ENCODE measurements at places on chromosomes 3 and 15.

DNA sequence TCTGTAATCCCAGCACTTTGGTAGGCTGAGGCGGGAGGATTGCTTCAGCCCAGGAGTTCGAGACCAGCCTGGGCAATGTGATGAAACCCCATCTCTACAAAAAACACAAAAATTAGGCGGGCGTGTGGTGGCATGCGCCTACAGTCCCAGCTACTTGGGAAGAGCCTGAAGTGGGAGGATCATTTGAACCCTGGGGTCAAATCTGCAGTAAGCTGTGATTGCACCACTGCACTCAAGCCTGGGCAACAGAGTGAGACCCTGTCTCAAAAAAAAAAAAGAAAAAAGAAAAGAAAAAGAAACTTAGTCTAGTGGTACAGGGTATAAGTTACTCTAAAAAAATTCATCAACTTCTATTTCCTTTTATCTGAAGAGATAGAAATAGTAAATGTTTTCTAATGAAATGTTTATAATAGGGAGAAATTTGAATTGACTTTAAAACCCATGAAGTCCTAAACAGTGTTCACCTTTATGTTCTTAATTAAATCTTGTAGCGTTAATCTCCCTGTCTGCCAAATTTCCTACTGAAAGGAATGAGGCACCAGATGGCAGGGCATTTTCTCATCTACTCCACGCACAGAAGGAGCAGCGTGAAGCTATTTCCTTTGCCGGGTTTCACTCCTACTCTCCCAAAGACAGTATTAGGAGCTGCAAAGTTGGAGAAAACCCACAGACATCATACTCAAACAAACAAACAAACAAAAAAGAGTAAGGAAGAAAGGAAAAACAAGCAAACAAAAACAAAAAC lies 1.9 kb downstream of the PCLAF start:
- no peak for DNase-seq

DNA sequence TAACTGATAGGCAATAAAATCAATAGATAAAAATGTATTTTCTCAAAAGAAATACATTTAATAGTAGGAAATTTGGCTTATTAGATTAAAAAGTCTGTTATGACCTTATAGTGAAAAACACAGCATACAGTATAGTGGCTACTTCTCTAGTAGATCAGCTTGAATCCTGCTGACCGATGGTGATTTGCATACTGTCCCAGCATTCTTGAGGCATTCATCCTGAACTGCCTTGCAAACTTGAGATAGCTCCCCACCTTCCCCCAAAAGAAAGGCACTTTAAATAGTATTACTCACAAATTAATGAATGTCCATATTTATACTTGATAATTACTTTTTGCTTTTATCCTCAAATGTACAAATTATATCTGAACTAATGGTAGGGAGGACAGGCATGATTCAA lies 6.7 kb downstream of the CHMP2B start:
- no peak for DNase-seq

DNA sequence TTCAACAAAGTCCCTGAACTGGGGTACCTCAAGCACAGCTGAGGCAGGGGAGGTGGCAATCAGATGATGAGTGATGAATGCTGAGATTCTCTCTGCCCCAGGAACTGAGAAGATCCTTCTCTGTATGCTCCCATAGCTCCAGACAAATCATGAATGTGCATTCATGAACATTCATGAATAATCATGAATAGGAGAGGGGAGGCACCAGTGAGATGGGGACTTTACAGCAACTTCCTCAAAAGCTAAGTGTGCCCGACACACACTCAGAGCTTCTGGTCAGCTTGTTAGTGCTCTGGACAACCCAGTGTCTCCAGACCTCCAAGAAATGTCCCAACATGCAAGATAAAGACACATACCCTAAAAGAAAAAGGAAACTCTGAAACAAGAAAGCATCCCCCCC lies 24.3 kb downstream of the LRRC2 start:
- no peak for DNase-seq

GRCh38 chr3:170585937-170586310 lies at the start of gene SLC7A14:
Gene SLC7A14, minus strand, starts transcription at chr3:170586075. Its CDS starts 59,139 bp downstream, at chr3:170526936.
- DNase-seq = peak; percentile 17

DNA sequence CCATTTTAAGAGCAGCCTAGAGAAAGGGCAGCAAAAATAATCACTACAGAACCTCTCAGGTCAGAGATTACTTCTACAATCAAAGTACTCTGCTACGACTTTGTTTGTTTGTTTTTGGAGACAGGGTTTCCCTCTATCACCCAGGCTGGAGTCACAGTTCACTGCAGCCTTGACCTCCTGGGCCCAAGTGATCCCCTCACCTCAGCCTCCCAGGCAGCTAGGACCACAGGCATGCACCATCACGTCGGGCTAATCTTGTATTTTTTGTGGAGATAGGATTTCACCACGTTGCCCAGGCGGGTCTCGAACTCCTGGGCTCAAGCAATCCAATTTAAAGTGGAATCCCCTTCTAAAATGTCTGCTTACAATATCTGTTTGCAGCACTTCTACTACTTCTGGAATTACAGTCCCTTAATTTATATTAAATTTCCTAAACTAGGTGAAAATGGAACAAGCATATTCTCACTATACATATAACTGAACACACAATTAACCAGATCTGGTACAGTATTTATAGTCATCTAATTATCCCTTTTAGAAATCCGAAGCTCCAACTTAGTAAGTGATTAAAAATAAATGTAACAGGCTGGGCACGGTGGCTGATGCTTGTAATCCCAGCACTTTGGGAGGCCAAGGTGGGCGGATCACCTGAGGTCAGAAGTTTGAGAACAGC lies 4.4 kb downstream of the UACA start:
- DNase-seq = no peak

DNA sequence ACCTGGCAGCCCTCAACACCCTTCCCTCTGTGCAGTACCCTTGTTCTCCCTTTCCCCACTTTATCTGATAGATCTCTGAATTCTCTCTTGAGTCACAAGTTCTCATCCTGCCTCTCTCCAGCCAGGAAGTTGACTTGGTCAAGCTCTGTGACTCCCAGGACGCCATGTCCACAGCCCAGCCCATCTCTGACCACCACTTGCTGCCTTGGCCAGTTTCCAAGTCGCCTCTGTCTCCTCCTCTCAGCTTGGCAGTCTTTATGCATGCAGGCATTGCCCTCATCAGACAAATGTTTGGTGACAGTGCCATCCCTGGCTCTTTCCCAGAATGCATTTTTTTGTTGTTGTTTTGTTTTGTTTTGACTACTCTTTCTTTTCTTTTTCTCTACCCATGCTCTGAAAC lies 25.7 kb downstream of the ZNF35 start:
- DNase-seq = no peak

DNA sequence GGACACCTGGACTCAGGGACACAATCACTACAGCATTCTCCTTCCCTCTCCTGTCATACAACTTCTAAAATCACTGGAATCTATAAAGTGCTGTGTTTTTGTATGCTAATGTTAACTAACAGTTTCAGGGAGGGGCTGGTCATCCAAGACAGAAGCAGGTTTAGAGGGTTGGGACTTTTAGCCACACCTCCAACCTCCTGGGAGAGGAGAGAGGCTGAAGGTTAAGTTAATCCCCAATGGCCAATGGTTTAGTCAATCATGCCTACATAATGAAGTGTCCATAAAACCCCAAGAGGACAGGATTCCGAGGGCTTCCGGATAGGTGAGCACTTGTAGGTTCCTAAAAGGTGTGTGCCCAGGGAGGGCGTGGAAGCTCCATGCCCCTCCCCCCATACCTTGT lies 219.3 kb upstream of the CTNNB1 start:
- DNase-seq = no peak

GRCh38 chr3:42014458-42014920 lies 52.6 kb upstream of the ULK4 start:
- DNase-seq = peak; percentile 39

DNA sequence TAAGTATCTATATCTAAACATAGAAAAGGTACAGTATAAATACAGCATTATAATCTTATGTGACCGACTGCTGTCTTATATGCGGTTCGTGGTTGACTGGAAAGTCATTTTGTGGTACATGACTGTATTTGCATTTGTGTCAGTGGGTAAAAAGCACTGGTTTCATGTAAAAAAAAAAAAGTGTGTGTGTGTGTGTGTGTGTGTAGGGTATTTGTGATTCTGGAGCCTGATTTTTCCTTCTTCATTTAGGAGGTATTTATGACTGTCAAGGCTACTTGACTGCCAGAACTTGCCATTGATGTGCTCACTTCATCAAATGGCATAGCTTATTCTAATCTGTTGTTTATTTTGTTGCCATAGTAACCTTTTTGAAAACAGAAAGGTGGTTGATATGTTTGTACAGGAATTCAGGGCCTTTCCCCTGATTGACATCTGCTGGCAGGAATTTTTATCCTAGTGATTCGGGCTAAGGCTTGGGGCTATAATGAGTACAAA lies 63.2 kb downstream of the AKAP13 start:
- DNase-seq = peak; percentile 70

DNA sequence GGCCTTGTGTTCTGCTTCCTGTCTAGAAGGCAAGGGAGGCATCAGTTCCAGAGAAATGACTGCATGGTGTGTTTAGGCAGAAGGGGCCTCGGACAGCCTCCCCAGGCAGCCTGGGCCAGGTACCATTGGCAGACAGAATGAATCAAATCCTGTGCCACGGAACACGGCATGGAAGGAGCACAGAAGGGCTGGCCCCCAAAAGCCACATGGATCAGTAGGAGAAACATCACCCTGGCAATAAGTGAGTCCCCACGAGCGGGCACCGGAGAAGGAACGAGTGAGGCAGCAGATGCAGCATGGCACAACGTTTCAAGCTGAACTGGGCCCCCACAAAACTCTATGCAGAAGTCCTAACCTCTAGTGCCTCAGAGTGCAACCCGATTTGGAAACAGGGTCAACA lies 223.2 kb downstream of the ADAMTS17 start:
- DNase-seq = no peak

DNA sequence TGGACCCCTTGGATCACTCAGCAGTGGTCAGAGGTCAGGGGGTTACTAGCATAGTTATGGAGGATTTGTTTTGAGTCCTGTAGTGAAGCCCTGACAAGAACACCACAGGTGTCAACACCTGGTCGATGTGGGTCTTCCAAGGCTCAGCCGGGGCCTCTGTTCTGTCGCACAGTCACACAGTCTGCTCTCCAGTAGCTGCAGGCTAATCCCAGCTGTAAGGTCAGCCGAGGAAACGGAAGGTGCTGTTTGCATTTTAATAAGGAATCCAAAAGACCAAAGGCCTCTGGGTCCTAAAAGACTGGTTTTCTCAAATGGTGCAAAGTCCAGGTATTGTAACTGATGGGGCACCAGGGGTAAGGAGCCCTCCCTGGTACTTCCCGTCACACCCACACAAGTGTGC lies 71.7 kb downstream of the RPLP1 start:
- DNase-seq = no peak

DNA sequence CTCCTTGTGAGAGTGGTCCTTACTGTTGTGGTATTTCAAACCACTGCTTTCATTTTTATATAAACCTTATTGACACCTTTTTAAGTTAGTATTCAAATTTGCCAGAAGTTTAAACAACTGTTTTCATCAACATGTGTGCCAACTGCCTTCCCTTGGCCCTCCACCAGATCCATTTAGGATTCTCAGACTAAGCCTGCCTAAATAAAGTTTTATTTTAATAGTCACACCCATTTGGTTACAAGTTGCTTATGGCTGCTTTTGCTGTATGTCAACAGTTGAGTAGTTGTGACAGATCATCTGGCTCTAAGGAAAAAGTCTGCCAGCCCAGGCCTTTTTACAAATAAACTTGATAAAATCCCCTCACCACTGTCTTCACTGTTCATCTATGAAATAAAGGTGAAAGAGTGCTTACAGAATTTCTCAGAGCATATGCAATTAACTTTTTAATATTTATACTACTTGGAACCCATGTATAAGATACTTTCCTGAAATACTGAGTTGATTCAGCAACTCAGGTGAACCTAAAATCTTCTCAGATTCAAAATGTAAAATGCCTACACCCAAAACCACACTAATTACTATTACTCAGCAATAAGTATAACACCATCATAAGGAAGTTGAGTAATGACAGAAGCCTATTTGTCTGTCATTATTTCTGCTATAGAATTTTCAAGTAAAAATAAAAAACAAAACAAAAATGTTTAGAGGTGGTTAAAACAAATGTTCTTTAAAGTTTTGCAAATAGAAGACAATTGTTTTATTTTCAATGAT lies 35.1 kb downstream of the PEAK1 start:
- DNase-seq = no peak

DNA sequence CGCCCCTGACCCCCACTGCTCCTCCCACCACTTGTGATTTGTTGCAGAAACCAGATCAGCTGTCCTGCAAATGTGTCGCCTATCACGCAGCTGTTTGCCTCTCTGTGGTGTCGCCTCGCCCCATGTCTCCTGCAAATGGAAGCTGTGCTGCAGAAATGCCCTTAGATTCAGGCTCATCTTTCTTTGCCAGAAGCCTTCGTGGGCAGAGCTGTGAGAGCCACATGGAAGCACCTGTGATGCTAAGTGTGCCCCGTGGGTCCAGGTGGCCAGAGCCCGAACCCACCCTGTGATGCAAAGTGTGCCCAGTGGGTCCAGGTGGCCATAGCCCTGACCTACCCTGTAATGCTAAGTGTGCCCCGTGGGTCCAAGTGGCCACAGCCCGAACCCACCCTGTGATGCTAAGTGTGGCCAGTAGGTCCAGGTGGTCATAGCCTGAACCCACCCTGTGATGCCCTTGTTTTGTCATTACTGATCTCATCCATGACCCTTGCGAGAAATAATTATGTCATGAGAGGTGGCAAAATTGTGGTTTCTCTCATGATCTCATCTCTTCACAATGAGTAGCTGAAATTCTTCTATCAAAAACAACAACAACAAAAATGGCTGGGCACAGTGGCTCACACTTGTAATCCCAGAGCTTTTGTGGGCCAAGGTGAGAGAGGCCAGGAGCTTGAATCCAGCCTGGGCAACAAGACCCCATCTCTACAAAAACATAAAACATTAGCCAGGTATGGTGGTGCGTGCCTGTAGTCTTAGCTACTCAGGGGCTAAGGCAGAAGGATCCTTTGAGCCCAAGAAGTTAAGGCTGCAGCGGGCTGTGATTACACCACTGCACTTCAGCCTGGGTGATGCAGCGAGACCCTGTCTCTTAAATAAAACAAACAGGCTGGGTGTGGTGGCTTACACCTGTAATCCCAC lies 187.4 kb downstream of the GOLGA6L6 start:
- no peak for DNase-seq
